ENCODE measurements at places on chromosomes 16 and 17. TPM values are rescaled to one million over a fixed set of nuclear protein-coding genes. Genes with fewer than 3 reads are reported as not detected.

Gene KRTAP4-3
- not detected for polyA plus RNA-seq

Gene FTSJ3
- 44.4 TPM for polyA plus RNA-seq

- peak; percentile 43 for DNase-seq
These were observed 8.6 kb upstream of the UBE2I start for GRCh38 chr16:1300664-1301476.

- DNase-seq, result no peak
These were observed 15.3 kb downstream of the ZC3H7A start for GRCh38 chr16:11781773-11782172.

Gene SPNS1
- polyA plus RNA-seq, result 22.6 TPM

GRCh38 chr16:88065747-88066142 is 114.5 kb downstream of the BANP start:
- DNase-seq, result no peak

DNA sequence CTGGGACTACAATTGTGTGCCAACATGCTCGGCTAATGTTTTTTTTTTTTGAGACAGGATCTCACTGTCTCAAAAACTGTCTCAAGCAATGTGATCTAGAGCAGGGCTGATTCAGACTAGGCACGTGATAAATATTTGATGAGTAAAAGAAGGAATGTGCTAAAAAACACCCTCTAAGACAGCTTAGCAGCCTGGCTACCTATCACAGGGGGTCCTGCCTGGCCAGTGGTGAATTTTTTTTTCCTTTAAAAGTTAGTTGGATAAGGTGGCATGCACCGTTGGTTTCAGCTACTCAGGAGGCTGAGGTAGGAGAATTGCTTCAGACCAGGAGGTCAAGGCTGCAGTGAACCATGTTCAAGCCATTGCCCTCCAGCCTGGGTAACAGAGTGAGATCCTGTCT is 14.8 kb upstream of the GPATCH8 start:
- DNase-seq, result no peak

GRCh38 chr17:33945646-33946546 is 309.2 kb upstream of the CCL2 start:
- no peak for DNase-seq

Measured in naive thymus-derived CD4-positive, alpha-beta T cell (primary cell).